Mammary microvascular endothelial cell (primary cell): ENCODE measurements at places on chromosomes 3 and 15. TPM values are rescaled to one million over a fixed set of nuclear protein-coding genes. Genes with fewer than 3 reads are reported as not detected.

FGD5 gene
- total RNA-seq: 49.4 and 50.4 TPM in 2 replicates

SLC38A3 gene
- total RNA-seq: 0.20 TPM in 1 of 2 replicates, not detected in the other

RSL24D1 gene
- 48.2 and 60.1 TPM in 2 replicates for total RNA-seq

FOXL2 gene
- not detected in 2 replicates for total RNA-seq

LDHAL6B gene
- total RNA-seq: not detected in 2 replicates

PRKCI gene
- 18.5 and 20.5 TPM in 2 replicates for total RNA-seq

PP2D1 gene
- total RNA-seq: not detected in 2 replicates

PLD1 gene
- total RNA-seq: 36.4 and 39.6 TPM in 2 replicates

HYKK gene
- 4.0 and 6.1 TPM in 2 replicates for total RNA-seq

NDN gene
- total RNA-seq: 16.1 and 16.9 TPM in 2 replicates

SLC35G2 gene
- 16.1 and 20.8 TPM in 2 replicates for total RNA-seq

GPD1L gene
- 14.5 and 15.6 TPM in 2 replicates for total RNA-seq

ISL2 gene
- 0.27 TPM in 1 of 2 replicates, not detected in the other for total RNA-seq

CDC25A gene
- 22.5 and 23.1 TPM in 2 replicates for total RNA-seq

DNAJC17 gene
- 31.3 and 40.2 TPM in 2 replicates for total RNA-seq

CHL1 gene
- not detected in 2 replicates for total RNA-seq

LRRC15 gene
- total RNA-seq: 0.20 and 0.25 TPM in 2 replicates

APBA2 gene
- 28.7 and 29.7 TPM in 2 replicates for total RNA-seq

MAGEL2 gene
- total RNA-seq: not detected in 2 replicates

KIAA1143 gene
- total RNA-seq: 18.3 and 18.7 TPM in 2 replicates

CCK gene
- total RNA-seq: not detected in 2 replicates

CCR3 gene
- total RNA-seq: not detected in 2 replicates

CACNA1D gene
- total RNA-seq: not detected in 2 replicates

CNTN3 gene
- total RNA-seq: not detected in 2 replicates

TM4SF18 gene
- total RNA-seq: 317 and 346 TPM in 2 replicates

KCNAB1 gene
- 0.20 and 0.53 TPM in 2 replicates for total RNA-seq
